ENCODE measurements at places on chromosomes 4 and X. TPM values are rescaled to one million over a fixed set of nuclear protein-coding genes. Genes with fewer than 3 reads are reported as not detected.

Gene ADGRA3
- 36.2 TPM for total RNA-seq

Gene CTAG2
- total RNA-seq: not detected

Gene TMEM129
- 24.8 TPM for total RNA-seq

Gene RNF175
- not detected for total RNA-seq

Gene HOPX
- total RNA-seq: 5.8 TPM

Gene CT83
- total RNA-seq: not detected

Measured in endothelial cell of umbilical vein (primary cell).